ENCODE measurements at places on chromosomes 7 and 10.
A peak's percentile ranks its signal among the peaks of the same experiment; 100 is the strongest.

- no peak for DNase-seq
Measured at GRCh38 chr10:79947787-79948424, 999 bp downstream of the SFTPD start.

- DNase-seq, result no peak
Measured at GRCh38 chr7:20226860-20227259, 9.7 kb upstream of the MACC1 start.

GRCh38 chr7:118153551-118154177 lies 30.3 kb upstream of the LSM8 start:
- DNase-seq, result peak; percentile 23

DNA sequence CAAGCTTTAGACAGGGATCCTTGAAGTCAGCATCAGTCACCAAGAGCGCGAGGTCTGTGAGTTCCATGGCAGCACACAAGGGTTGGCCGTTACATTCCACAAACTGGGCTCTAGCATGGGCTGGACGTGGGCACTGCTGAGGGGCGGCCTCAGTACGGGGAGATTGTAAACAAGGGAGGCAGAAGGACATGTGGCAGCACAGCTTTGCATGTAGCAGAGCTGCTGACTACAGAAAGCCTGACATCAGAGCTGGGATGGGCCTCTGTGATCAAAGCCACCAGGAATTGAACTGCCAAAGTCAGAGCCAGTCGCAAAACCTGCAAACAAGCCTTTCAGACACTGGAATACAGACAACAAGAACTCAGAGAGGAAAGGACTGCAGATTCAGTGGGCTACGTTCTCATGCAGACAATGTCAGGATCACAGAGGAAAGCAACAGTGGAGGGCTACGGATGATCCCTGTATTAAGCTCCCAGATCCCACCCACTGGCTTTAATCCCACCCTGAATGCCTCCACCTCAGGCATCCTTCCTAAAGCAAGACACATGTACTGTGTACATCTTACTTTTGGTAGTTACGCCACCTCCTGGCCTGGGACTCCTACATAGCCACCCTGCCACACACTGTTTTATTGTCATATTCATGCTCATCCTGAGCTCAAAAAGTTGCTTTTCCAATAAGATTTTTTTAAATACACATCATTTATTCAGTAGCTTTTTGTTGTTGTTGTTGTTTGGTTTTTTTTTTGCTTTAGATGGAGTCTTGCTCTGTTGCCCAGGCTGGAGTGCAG lies 291.1 kb upstream of the IMMP2L start:
- DNase-seq, result no peak

DNA sequence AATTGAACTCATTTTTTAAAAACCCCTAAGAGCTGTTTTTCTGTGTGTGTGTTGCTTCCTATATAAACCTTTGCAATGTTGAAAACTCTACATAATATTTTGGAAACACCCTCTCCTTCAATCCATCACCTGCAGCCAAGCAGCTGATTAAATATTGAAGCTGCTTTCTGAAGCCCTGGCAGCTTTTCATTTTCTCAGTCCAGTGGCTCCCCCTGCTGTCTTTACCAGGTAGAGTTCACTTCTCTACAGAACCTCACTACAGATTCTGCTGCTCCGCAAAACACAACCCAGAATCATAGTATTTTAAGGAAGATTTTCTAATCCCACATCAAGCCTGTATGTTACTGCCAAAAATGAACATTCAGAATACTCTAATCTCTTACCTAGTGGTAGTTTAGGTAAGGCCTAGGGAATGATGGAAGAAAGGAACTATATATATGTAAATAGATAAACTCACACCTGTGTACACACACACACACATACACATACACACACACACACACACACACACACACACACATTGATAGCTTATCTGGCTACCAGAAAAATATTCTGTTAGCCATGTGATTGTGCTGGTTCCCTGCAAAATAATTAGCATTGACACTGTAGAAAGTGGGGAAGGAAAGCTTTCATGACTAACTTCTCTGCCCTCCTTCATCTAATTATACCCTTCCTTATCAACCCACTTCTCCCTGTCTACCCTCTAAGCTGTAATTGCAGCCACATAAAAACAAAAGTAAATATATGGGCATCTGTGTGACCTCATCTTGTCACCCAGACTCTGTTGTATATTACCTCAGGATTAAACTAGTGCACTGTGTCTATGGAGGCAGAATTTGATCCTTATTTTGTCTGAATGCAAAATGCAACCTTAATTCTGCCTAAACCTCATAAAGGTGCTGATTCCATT lies 229.5 kb upstream of the FZD1 start:
- DNase-seq, result no peak

DNA sequence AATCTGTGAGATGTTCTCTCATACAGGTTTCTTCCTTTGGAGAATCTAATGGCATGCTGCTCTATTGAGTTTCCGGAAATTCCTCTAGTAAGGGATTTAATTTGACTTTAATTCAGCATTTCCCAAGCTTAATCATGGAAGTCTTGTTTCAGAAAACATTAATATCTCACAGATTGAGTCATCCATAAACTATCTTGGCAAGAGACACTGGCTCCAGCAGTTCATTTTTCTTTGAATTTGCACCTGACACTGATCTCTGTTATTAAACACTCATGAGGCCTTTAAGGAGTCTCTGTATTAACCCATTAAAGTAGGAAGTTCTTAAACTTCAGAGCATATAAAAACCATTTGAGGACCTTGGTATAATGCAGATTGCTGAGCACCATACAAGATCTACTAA lies 3.6 kb upstream of the ITGB8 start:
- no peak for DNase-seq

DNA sequence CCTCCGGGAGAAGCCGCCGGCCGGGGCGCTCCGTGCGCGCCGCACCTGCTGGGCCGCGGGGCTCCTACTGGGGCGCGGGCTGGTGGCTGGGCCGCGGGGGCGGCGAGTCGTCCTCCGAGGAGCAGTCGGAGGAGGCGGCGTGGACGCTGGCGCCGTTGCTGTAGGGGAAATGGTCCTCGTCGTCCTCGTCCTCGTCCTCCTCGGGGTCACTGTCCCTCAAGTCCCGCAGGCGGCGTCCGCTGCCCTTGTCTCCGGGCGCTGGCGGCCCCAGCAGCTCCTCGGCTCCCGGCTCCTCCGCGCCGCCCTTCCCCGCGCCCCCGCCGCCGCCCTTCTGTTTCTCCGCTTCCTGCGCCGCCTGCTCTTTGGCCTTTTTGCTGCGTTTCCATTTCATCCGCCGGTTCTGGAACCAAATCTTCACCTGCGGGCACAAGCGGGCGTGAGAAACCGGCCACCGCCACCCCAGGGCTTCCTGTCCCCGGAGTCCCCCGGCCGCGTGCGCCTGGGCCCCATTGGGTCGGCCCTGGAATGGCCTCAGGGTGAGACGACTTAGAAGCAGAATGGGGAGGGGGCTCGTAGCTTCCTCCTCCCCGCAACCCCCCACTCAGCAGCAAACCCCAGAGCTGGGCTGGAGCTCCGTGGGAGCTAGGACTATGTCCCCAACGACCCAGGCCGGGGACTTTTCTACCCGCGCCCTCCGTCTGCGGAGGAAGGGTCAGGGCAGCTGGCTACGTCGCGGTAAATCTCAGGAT lies 4.8 kb downstream of the MNX1 start:
- no peak for DNase-seq

DNA sequence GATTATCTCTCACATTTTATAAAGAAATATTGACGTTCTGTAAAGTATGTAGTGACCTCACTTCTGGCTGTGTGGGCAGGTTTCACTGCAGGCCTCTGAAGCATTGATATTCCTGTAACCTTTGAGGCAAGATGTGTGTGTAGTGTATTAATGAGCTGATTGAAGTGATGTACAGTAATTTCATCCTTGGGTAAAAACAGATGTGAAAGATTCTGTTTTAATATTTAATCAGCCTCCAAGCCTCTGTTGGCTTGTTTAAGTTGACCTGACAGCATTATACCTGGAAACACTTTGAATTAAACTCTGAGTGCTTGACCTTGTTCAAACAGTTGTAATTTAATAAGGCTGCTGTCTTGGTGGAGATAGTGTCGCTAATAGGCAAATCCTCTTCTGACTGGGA lies 74.9 kb downstream of the KAT6B start:
- no peak for DNase-seq

DNA sequence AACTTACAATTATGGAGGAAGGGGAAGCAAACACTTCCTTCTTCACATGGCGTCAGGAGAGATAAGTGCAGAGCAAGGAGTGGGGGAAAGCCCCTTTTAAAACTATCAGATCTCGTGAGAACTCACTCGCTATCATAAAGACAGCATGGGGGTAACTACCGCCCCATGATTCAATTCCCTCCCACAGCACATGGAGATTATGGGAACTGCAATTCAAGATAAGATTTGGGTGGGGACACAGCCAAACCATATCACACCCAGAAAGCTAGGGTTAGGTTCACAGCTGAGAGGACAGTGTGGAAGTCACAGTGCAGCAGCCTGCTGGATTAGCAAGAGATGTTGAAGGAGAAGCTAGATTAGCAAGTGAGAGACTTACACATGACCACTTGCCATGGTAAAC lies 81.6 kb downstream of the CRTAC1 start:
- no peak for DNase-seq

GRCh38 chr7:139047970-139048369 lies 12.1 kb upstream of the ZC3HAV1L start:
- DNase-seq, result no peak

DNA sequence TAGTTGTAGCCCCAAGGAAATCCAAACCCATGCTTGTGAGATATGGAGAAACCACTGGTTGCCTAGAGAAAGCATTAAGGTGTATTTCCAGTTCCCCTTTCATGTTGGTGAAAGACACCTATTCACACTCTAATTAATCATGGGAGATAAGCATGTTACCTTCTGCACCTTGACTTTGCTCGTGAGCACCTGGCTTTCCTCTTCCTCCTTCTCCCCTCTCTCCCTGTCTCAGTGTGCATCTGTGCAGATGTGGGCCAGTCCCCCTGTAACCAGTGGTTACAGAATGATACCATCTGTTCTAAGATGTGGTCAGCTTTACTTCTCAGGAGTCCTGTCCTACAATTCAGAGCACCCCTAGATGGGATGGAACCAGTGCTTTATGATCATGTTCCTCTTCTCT lies 160.6 kb downstream of the LCOR start:
- no peak for DNase-seq

DNA sequence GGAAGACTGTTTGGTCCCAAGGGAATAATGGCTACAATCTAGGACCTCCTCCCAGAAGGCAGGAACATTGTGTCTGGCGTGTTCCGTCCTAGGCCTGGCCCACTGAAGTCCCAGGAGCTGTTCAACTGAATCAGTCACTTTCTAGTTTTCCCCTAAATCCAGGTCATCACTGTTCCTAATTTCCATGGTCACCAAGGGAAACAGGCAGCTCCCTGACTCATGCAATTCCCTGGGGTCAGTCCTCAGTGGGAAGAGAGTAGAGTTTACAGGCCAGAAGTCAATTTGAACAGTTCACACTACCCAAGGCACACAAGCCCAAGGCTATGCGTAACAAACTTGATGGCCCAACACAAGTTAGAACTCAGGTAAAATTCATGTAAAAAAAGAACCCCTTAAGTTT lies 44.0 kb downstream of the CREB3L2 start:
- DNase-seq, result no peak

DNA sequence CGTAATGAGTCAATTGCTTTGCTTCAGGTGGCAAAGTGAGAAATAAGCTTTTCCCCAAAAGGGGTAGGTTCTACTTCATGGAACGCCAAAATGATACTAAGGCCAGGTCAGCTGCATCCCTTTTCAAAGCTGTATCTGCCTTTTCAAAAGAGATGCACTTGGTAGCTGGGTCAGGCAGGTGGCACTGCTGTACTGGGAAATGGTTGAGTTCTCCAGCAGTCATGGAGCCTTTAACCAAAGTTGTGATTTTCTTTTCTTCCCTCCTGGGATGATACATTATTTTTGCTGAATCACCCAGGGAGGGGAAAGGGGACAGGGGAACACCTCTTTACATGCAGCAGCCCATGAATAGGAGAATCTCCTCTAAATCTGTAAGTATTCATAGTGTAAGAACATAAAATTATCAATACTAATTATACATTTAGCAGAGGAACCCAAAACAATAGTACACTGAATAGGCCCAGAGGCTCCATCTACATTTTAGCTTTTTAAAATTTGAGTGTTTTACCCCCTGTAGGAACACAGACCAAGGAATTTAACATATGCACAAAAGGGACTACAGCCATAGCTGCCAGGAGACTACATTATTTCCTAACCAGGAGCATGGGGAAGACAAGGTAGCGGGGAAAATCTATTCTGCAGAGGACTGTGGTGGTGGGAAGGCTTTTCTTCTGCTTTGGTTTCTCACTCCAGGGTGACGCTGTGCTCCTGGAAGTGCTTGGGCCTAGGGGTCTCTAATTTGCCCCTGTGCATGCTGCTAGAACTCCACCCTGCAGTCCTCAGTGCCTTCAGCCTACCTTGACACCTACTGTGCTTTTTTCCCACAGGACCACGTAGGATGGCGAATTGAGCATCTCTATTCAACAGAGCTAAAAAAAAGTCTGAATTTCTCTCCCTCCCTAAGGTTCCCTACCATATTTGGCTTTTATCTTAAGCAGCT lies 6.4 kb upstream of the GPR22 start:
- peak; percentile 27 for DNase-seq

Measured in central memory CD4-positive, alpha-beta T cell (primary cell).